ENCODE measurements at places on chromosomes 1 and 21.
A peak's percentile ranks its signal among the peaks of the same experiment; 100 is the strongest.

GRCh38 chr1:145963265-145964019, 933 bp downstream of the ANKRD34A start:
- DNase-seq = peak; percentile 73

DNA sequence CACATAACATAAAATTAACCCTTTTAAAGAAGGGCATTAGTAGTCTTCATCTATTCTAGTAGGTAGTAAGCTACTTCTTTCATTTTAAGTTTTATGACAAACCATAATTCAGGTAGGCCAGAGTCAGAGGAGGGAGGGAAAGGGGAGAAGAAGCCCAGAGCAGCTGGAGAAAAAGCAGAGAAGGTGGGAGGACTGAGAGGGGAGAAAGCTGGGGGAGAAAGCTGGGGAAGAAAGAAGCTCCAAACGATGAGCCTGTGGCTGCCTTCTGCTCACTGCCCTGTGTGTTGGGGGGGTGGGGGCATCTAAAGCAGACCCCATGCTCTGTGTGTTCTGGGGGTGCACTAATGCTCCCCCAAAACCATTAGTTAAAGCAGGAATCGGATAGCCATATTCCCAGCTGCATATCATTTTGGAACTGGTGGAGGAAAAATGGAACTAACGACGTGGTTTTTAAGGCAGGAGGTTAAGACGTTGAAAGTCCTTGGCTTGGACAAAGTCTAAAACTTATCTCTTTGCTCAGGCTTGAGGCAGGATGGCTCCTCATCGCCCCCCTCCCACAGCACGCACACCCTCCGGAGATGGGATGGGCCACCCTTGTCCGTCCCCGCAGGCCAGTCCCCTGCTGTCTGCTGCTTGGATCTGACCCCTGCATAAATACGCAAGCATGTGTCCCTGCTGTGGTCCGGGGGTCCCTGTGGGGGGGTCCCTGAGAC, 184.2 kb downstream of the DYRK1A start:
- no peak for DNase-seq

DNA sequence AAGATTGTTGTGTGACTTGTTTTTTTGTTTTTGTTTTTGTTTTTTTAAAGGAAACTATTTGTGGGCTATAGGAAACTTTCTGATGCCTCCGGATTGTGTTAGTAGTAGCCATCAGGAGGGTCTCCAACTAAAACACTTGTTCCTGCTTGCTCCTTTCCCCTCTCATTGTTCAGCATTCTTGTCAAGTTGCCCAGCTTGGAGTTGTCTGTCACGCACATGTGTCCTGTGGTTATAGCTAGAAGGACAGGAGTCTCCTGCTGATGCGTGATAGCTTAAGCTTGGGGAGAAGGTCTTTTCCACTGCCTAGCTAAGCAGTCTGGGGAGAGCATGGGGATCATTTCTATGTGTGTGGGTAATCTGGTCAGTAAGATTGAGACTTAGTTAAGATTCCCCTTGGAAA, 3.2 kb upstream of the LYPLA2 start:
- DNase-seq = no peak

GRCh38 chr21:42254651-42255601, 36.0 kb downstream of the ABCG1 start:
- DNase-seq = no peak

- no peak for DNase-seq
Measured at GRCh38 chr1:246768403-246769020, 44.3 kb downstream of the SCCPDH start.

GRCh38 chr1:50265790-50266314, 157.1 kb downstream of the ELAVL4 start:
- DNase-seq = no peak

Measured in NCI-H187 (cell line).